Bone marrow (tissue), 2 donors: ENCODE measurements at places on chromosomes 2 and 18.

- DNase-seq, result no peak
These were observed 180.4 kb downstream of the CD8B2 start for GRCh38 chr2:106667478-106668070.

DNA sequence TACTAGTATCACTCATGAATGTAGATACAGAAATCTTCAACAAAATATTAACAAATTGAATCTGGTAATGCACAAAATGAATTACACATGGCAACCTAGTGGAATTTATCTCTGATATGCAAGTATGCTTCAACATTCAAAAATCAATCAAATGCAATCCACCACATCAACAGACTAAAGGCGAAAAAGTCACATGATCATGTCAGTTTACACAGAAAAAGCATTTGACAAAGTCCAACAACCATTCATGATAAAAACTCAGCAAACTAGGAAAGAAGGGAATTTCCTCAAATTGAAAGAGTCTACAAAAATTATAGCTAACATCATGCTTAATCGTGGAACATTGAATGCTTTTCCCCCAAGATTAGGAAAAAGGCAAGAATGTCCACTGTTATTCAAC is 150.5 kb upstream of the BCL2L11 start:
- DNase-seq, result no peak

- DNase-seq, result no peak
These were observed 23.4 kb upstream of the C1D start for GRCh38 chr2:68086166-68086565.

DNA sequence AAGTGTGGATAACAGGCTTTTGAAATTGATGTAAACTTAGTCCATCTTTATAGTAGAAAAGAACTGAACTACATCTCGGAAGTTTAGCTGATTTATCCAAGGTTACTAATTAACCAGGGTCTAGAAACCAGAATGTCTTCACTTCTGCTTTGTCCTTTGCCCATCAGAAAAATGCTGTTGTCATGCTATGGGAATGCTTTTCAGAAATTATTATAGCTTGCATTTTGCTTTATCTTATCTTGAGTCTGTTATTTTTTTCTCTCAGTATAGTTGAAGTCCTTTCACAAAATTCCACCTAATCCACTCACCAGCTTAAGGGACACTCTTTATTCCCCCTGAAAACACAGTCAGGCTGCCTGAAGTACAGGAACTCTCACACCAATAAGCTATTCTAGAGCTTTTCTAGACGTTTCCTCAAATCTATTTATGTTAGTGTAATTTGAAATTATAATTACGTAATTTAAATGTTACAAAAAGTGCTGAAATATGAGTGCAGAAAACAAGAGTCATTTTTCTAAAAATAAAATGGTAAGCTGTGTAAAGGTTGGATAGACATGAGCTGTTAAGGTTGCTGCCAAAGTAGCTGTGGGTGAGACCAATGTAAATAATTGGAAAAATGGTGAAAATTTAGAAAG is 456.3 kb downstream of the TGIF1 start:
- DNase-seq, result no peak

DNA sequence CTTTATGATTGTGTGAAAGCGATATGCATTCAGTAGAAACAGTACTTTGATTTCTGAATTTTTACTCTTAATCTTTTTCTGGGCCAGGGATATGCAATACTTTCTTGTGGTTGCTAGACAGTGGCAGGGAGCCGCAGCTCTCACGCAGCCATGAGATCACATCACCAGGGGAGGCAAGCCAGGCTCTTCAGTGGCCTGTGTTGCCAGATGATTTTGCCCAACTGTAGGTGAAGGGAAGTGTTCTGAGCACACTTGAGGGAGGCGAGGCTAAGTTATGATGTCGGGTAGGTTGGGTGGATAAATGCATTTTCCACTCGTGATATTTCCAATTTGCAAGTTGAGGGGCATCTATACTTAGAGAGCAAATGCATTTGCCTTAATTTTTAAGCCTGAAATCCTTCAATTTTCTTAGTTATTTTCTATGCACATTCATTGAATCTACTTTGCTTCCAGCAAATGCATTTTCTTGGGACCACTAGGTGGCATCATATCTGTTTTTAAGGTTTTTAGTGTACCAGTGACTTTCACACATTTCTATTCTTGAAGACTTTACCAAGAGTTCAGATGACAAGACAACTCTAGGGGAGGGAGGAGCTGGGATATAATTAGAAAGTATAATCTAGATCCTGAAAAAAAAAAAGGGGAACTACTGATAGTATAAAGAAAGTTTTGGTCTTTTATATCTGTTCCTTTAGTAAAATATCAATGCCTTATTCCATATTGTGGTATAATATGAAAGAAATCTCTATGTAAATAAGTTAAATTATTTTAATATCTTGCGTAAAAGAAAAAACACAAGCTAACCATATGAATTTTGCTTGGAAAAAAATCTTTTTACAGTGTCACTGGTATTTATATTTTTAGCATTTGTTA is 643.3 kb downstream of the SOCS6 start:
- DNase-seq, result no peak

DNA sequence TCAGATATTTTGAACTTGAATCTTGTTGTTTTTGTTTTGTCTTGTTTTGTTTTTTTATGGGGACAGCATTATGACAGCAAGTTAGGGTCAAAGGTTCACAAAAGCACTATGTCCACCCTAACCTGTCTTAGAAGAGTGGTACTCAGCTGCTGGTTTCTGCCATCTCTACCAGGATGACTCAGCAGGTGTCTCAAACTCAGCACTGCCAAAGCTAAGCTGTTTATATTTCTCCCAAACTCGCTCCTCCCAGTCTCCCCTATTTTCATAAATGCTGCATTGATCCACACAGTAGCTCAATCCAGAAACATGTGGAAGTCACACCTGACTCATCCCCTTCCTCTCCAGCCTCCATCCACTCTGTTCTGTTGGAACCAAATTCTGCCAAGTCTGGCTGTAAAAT is 134.9 kb downstream of the ZBTB7C start:
- no peak for DNase-seq

DNA sequence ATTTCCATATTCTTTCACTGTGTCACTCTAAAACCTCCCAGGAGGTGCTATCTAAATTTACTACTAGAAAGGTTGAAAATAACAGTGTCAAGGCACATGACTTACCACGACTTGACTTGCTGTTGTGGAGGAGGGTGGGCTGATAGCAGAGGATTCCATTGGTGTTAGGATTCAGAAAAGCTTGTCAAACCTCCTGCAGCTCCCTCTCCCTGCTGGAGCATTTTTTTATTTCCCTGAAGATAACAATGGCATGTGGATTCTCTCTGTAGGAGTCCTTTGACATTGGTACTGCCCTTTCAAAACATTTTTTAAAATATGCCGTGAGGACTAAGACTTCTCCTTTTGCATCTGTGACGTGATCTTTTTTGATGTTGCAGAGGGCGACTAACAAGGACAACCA is 696.9 kb upstream of the GYPC start:
- DNase-seq, result no peak

DNA sequence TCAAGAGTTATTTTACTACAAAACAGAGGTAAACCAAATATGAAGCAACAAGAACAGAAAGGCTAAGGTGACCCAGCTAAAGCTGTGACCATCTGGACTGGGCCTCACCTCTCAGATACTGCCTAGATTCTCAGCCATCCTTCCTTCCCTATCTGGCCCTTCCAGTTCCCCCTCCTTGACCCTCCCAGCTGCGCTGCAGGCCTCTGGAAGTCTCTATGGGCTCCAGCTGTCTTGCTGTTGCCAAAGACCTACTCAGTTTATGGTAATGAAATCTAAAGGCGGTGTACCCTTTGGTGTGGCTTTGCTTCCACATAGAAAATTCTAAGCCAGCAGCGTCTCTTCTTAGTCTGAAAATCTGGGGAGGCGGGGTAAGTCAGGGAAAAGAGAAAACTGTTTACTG is 55.7 kb downstream of the ARHGEF33 start:
- no peak for DNase-seq
